EH (cell line): ENCODE measurements at places on chromosomes 4 and X.

GRCh38 chr4:176545872-176546271 lies 226.1 kb downstream of the SPCS3 start:
- DNase-seq, result peak; percentile 49

GRCh38 chrX:108699368-108699767 lies 37.0 kb downstream of the IRS4 start:
- DNase-seq, result peak; percentile 16

DNA sequence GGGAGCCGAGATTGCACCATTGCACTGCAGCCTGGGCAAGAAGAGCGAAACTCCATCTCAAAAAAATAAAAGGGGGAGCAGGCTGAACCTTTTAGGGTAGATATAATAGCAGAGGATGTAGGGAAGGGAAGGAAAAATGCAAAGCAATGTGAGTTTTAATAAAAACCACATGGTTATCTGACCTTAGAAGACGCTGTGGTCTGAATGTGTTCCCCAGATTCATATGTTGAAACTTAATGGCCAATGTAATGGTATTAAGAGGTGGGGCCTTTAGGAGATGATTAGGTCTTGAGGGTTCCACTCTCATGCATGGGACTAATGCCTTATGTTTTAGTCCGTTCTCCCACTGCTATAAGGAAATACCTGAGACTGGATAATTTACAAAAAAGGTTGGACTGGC lies 114.1 kb upstream of the STX18 start:
- DNase-seq, result peak; percentile 55

DNA sequence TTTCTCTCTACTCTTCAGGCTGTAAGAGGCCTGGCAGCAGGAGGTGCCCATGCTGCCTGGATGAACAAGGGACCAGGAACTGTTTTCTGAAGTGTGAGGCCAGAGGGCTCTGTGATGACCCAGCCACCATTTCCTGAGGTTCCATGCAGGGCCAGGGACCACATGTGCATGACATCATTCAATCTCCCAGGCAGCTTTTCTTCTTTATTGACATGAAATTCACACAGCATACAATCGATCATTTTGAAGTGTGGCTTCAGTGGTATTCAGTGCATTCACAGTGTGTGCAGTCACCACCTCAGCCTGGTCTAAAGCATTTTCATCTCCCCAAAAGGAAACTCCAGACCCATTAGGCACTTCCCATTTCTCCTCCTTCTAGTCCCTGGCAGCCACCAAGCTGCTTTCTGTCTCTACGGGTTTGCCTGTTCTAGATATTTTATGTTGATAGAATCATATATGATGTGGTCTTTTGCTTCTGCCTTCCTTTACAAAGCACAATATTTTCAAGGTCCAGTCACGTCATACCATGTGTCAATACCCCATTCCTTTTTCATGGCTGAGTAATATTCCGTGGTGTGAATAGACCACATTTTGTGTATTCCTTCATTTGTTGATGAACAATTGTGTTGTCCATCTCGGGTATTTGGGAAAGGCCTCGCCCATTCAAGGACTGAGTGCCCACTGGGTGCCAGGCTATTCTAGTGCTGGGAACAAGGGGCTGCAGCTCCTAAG lies 93.1 kb downstream of the PSAPL1 start:
- peak; percentile 9 for DNase-seq

DNA sequence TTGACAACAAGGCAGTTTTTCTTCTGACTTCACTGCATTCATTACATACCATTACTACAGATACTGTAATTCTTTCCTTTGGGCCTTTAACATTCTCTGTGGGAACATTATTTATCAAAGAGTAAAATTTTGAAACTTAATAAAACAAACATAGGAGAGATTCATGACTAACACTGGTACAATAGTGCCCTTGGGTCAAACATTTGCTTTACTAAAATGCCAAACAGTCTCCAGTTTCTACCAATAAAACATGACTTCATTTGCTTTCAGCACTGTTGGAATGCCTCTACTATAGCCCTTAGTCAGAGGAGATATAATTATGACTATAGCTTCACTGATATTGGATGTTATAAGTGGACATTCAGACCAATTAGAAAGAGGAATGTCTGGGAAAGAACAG lies 481.5 kb downstream of the PACRGL start:
- DNase-seq, result no peak

DNA sequence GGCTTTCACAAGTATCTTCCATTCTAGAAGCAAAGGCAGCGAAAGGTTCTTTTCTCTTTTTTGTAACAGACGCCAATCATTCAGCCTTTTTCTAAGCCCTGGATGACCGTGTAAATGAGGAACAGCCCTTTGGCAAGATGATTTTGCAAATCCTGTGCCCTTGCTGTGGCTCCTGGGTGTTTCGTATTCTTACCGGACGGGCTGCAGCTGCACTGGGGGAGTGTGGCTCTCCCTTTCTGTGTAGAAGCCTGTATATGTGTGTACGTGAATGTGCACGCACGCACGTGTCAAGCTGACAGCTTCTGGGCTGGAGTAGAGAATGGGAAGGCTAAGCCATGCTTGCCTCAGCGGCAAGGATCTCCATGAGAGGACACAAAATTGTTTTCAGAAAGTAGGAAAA lies 8.2 kb downstream of the GRPEL1 start:
- no peak for DNase-seq

DNA sequence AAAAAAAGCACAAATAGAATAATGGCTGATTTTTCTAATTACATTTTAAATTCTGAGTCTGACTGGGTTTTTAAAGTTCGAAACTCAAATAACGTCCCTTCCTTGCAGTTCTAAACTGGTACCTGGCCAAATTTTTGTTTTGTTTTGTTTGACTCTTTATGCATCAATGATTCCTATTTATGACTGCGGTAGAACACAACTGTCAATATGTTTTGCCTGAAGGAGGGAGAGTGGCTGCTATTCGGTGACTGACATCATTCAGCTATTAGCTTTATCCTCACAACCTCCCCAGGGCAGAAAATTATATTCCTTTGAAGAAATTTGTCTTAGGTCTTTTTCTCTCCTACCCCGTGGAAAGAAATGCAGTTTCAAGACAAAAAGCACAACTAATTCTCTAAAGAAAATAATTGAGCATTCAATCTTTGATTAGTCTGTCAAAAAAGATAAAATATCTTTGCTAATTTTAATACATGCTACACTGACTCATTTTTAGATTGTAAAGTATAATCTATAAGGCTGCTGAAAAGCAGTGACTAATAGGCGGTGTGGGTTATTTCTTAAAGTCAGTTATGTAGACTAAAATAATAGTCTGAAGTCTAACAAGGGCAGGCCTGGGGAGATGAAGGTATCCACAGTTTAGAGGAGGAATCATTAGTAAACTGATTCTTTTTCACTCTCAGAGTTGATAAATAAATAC lies 61.9 kb downstream of the TMEM150C start:
- peak; percentile 62 for DNase-seq

DNA sequence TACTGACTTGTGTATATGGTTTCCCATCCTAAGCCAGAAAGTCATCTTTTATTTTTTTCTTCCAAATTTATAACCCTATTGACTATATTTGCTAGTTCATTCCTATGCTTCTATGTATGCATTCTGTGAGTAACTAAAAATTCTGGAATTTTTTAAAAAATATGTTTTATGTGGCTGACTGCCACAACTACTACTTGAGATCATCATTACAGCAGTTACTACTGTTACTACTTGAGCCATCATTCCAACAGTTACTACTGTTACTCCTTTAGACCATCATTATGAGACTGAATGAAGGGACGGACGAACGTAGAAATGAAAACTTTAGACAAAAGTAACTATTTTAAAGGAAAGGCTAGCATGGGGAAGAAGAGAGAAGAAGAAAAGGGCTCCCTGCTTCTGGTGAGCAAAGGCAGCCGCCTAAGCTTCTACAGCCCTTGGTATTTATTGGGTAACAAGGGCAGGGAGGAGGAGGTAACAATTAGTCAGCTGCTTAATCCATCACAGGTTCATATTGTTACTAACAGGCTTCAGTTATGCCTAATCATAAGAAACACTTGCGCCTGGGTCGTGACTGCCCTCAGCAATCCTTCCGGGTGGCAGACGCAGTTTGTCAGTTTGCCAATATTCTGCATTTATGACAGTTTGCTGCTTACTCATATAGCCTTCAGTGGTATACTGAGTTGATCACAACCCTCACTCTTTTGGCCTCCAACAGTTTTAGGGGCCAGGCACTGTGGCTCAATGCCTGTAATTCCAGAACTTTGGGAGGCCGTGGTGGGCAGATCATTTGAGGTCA lies 80.4 kb downstream of the PDLIM5 start:
- DNase-seq, result peak; percentile 89

- DNase-seq, result peak; percentile 52
Measured at GRCh38 chrX:154026136-154027021, 6.7 kb upstream of the IRAK1 start.

DNA sequence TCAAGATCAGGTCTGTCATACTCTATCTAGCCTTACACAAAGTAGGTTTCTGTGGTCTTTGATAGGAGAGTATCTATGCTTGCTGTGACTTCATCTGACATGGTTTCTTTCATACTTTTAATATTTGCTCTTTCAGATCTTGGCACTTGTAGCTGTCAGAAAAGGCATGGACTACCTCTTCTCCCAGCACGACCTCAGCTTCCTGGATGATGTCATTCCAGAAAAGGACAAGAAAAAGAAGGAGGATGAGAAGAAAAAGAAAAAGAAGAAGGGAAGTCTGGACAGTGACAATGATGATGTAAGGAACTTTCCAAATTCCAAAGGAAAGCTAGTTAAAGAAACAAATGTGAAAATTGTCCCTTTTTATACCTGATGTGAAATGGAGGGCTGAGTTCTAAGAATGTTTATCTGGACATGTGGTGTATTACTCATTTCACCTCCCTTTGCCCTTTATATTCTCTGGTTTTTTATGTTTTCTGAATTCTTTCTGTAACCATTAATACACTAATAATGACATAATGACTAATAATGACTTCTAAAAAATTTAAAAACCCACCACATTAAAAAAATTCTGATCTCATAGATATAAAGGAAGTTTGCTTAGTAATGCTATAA lies 221.2 kb downstream of the SLC4A4 start:
- peak; percentile 75 for DNase-seq

DNA sequence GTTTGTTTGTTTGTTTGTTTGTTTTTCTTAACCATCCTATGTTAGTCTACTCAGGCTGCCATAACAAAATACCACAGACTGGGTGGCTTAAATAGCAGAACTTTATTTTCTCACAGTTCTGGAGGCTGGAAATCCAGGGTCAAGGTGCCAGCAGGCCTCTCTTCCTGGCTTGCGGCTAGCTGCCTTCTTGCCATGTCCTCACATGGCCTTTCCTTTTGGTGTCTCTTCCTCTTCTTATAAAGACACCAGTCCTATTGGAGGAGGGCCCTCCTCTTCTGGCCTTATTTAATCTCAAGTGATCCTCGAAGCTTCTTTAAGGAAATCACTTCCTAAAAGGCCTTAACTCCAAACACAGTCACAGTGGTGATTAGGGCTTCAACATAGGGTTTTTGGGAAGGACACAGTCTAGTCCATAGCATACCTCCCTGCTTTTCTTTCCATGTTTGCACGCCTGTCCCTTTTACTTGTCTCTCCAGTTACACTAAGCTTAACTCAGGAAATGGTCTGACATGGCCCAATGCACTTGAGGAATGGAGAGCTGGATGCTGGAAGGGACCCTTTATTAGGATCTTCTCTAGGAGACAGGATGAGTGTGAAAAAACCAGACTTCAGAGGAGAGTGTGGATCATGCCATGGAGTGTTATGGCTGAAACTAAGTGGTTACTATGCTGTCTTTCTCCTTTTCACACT lies 36.0 kb upstream of the MGST2 start:
- DNase-seq, result no peak

- no peak for DNase-seq
Measured at GRCh38 chr4:24252121-24252520, 332.2 kb downstream of the DHX15 start.

GRCh38 chrX:6758234-6758633 lies 223.3 kb upstream of the VCX3A start:
- DNase-seq, result no peak

GRCh38 chr4:30844861-30845582 lies 124.9 kb downstream of the PCDH7 start:
- DNase-seq, result no peak

GRCh38 chr4:531721-532565 lies 32.9 kb downstream of the PIGG start:
- DNase-seq, result no peak

GRCh38 chr4:62644372-62644771 lies 1444.2 kb downstream of the ADGRL3 start:
- DNase-seq, result no peak

DNA sequence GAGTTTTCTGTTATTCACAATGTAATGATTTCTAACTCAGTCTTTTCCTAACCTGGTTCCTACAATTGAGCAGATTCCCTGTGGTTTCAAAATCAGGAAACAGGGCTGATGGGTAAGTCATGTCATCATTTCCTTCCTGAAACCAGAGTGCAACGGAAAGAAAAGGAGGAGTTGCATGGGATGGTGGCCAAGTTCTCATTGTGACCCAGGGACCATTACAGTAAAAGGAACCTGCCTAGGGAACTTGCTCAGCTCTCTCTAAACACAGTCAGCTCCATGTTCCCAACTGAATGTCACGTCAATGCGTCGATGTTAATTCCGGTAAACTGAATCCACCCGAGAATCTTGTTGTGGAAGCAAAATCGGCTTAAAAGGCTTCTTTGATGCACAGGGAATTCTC lies 51.2 kb downstream of the LGI2 start:
- DNase-seq, result peak; percentile 20

- DNase-seq, result peak; percentile 68
Measured at GRCh38 chr4:139603576-139604410, 47.8 kb upstream of the SETD7 start.

DNA sequence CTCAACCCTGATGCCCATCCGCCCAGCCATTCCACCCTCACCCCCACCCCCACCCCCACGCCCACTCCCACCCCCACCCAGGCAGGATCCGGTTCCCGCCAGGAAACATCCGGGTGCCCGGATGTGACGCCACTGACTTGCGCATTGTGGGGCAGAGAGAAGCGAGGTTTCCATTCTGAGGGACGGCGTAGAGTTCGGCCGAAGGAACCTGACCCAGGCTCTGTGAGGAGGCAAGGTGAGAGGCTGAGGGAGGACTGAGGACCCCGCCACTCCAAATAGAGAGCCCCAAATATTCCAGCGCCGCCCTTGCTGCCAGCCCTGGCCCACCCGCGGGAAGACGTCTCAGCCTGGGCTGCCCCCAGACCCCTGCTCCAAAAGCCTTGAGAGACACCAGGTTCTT lies at the start of gene MAGEA1:
Gene MAGEA1, plus strand, starts transcription at position 154 of the 400 bp plus-strand sequence. CDS start 3,106 bp downstream, outside the sequence.
- no peak for DNase-seq
